ENCODE measurements at places on chromosomes 1 and 21. TPM values are rescaled to one million over a fixed set of nuclear protein-coding genes. Genes with fewer than 3 reads are reported as not detected.

- DNase-seq = no peak
Measured at GRCh38 chr21:43613755-43614638, 45.3 kb downstream of the HSF2BP start.

GRCh38 chr1:70003211-70003908 lies 202.0 kb downstream of the LRRC40 start:
- DNase-seq = no peak

- DNase-seq = no peak
Measured at GRCh38 chr1:222893255-222893654, 78.4 kb downstream of the DISP1 start.

DNA sequence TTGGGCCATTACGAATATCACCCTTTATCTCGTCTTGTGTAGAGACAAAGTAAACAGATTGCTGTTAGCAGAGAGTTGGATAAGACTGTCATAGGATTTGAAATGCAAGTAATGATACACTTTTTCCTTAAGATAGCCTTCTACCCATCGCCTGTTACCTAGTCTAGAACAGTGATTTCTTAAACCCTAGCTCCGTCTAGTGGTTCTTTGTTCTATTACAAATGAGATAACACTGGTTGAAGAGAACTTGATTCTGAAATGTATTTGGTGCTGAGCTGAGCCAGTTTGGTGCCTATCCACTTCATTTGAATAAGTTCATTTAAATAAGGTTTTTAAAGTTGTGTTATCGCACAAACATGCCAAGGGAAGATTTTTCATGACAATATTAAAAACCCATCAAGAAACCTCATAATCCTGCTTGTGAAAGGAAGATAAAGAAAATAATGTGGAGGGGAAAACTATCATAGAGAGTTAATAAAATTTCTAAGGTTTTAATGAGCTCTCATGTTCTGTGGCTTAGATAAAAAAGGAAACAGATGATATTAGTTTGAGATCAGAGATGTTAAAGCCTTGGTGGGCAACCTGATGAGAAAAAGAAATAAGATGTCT lies 1.5 kb upstream of the KCNH1 start:
- DNase-seq = no peak

DNA sequence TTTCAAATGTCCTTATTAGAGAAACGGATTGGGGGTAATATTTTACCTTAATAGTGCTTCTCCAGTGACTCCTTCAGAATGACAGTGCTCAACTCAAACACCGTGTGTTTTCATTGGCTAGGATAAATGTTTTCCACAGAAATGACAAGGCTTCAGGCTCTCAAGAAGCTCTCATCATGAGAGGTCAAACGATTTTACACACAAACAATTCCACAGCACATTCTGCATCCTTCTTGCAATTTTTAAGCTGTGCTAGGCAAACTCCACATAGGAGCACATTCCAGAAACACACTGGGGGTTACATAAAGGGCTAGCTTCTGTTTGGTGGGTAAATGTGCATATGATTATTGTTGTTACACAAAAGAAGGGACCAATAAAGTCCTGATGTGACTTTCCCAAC lies 75.5 kb upstream of the IPO9 start:
- DNase-seq = no peak

GRCh38 chr1:235513495-235514366 lies 9.5 kb upstream of the B3GALNT2 start:
- peak; percentile 81 for DNase-seq

DNA sequence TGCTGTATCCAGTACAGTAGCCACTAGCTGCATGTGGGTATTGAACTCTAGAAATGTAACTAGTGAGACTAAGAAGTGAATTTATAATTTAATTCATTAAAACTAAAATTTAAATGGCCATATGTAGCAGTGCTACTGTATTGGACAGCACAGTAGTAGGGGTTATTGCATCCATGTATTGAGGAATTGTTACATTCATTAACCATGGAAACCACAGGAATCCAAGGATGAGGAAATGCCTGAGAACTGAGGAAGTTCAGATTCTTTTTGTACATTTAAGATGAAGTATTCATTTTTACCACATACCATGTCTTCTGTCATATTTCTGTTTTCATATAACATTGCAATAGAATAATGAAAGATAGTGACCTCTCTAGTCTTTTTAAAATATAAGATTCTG lies 2.6 kb downstream of the MTF2 start:
- no peak for DNase-seq

GRCh38 chr1:83499998-83500397 lies 498.9 kb downstream of the TTLL7 start:
- DNase-seq = no peak

- no peak for DNase-seq
Measured at GRCh38 chr1:119045096-119045746, 57.1 kb upstream of the TBX15 start.

GRCh38 chr1:200795156-200795555 lies 56.5 kb downstream of the CAMSAP2 start:
- DNase-seq = no peak

- DNase-seq = no peak
Measured at GRCh38 chr1:8706995-8707396, 110.4 kb downstream of the RERE start.

DNA sequence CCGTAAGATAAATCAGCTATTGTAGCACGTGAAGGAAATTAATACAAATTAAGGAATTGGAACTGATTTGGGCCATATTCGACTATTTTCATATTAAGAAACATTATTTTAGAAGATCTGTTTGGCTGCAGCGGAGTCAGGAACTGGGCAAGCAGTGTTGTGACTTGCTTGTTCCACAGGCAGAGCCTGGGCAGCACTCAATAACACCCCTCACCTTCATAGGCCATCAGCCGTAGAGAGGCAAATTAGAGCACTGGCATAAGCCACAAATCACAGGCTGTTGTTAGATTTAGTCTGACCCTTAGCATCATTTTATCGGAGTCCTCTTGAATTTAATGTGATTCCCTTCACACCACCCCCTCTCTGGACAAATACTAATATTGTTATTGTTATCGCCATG lies 72.8 kb downstream of the PBX1 start:
- no peak for DNase-seq

DNA sequence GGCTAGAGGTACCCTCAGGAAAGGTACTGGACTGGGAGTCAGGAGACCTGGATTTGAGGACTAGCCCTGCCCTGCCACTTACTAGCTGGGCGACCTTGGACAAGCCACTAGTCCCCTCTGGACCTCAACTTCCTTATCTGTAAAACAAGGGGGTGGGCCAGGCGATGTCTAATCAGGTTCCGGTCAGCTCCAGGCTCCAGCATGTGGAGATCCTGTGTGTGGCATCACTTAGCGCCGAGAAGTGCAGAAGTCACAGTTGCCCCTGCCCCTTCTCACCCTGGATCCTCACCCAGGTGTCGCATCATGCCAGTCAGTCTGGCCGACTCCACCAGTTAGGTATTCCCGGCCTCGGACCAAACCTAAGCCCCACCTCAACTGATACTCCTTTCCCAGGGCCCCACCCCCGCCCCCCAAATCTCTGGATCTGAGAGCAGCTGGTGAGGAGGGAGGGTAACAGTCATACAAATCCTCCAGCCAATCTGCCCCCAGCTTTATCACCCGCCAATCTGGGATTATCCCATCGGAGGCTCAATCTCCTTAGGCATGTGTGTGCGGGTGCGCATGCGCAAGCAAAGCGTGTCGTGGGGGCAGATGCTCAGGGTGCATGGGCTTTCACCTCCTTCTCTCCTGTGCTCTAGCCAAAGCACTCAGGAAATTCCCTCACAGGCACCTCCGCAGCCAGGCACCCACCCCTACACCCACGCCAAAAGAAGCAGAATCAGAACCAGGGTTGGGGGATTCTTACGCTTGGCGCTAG lies 5.4 kb downstream of the CELF3 start:
- no peak for DNase-seq

DNA sequence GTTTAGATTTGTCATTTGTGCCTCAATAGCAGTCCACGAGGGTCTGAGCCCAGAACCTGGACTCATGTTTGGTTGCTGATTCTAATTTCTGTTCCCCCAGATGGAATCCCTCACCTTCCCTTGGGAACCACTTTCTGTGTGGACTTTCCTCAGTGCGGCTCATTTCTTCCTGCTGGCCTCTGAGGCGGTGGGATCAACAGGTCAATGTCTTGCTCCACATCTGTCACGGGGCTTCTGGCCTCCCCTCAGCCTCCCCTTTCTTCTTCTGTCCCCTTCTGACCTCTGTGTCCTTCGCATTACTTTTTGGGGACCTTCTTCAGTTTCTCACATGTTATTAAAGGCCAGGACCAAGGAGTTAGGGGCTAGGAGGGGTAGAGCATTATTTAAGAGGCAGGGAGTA lies 49.2 kb upstream of the PRELP start:
- no peak for DNase-seq

- DNase-seq = no peak
Measured at GRCh38 chr1:6967431-6968111, 182.3 kb downstream of the CAMTA1 start.

- DNase-seq = no peak
Measured at GRCh38 chr1:161480381-161481035, 24.7 kb upstream of the FCGR2A start.

- no peak for DNase-seq
Measured at GRCh38 chr1:162028726-162029125, 5.1 kb upstream of the OLFML2B start.

- DNase-seq = no peak
Measured at GRCh38 chr1:232227306-232227705, 402.6 kb downstream of the SIPA1L2 start.

DNA sequence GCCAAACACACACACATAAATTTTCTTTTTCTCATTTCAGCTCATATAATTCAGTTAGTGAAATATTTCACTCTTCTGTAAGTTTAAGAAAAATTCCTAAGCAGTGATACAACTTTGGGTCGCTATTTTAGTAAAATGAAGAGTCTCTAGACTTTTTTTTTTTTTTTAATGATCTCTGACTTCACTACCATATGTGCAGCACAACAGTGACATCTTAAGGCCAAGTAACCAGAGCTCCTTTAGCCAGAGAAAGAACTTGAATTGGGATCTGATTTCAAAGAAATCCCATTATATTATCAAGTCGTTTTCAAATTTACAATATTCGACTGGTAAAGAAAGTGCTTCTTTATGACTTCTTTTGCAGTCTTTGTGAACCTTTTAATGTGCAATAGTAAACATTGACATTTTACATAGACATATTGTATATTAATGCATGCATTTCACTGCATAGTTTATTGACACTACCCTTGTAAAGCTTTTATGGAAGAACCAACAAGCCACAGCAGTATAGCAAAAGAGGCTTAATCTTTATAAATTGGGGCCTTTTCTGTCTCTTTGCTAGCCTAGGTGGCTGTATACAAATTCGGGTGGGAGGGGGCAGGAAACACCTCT lies 62.2 kb downstream of the LRRC40 start:
- DNase-seq = no peak

GRCh38 chr1:116777831-116778830 lies 23.9 kb downstream of the CD2 start:
- DNase-seq = no peak

DNA sequence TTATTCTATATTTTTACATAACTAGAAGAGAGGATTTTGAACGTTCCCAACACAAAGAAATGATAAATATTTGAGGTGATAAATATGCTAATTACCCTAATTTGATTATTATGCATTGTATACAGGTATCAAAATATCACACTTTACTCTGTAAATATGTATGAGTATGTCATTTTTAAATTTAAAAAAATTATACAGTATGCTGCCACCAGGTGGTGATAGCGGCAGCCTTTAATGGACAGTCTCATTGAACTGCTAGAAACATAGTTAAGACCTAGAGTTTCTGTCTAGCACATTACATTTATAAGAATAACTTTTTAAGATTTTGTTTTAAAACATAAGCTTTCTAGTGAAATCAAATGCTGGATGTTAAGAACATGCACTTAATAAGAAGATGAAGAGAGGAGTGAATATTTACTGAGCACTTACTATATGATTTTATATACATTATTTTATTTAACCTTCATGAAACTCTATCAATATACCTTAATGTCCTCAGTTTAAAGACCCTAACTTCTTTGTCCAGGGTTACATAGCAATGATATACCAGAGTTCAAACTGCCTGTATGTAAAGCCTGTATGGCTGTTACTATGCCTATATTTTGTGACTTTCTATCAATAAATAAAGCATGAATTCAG lies 207.1 kb downstream of the NUF2 start:
- no peak for DNase-seq

GRCh38 chr1:185479796-185480195 lies 162.8 kb upstream of the IVNS1ABP start:
- DNase-seq = no peak

Gene SLC26A9
- polyA plus RNA-seq = 0.48 TPM

Gene LRRC8C
- polyA plus RNA-seq = 5.7 TPM

Gene HENMT1
- 11.1 TPM for polyA plus RNA-seq

Gene SPATA46
- polyA plus RNA-seq = 0.45 TPM

Gene AQP10
- polyA plus RNA-seq = 0.09 TPM

Gene ESPN
- 15.6 TPM for polyA plus RNA-seq

Gene ADORA3
- polyA plus RNA-seq = 1.1 TPM

Gene HSPA13
- 56.4 TPM for polyA plus RNA-seq
